ENCODE measurements at places on chromosomes 16 and 17.

GRCh38 chr17:58403311-58403710 lies 14.0 kb downstream of the RNF43 start:
- no peak for DNase-seq

DNA sequence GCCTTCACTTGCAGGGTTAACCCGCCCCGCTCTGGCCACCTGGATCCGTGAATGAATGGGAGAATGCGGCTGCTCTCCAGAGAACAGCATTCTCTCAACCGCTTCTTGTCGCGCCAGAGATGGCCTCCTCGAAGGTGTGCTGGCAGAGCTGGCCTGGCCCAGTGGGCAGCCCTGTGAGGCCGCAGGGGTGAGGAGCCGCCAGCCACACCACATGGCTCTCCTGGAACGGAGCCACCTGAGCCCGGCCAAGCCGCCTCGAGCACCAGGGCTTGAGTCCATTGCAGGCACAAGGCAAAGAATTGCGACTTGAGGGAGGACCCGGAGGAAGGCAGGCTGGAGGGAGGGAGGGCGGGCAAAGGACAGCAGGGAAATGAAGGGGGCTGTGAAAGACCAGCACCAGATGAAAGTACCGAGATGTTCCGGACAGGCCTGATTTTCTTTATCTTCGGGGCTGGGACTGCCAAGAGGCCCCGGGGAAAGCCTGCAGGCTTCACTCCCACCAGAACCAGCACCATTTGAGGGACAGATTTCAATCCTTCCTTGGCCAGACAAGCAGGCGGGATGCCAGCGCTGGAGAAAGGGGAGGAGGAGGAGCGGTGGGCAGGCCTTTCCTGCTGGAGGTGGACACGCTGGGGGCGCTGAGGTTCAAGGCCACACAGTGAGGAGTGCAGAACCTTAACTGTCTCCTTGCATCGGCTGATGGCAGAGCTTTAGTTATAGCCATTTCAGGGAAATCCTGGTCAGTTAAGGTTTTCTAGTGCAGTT lies 69.4 kb downstream of the MRC2 start:
- no peak for DNase-seq

- DNase-seq = no peak
These were observed 19.5 kb upstream of the CA10 start for GRCh38 chr17:52178012-52178411.

- no peak for DNase-seq
These were observed 4.2 kb upstream of the MAP3K14 start for GRCh38 chr17:45320931-45321461.

DNA sequence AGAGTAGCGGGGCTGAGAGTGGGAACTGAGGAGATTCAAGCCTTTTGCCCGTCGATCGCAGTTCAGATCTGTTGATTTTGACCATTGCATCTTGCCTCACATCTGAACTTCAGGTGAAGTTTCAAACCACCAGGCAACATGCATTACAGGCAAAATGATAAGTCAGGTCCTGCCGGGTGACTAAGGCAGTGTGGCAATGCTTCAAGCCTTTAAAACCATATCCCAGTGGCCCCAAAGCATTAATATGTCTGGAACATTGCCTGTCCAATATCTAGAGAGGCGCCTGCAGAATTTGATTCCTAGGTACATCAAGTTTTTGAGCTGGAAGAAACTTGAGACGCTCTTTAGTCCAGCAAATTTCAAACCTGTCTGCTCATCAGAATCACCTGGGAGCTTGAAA lies 502.8 kb downstream of the MAF start:
- DNase-seq = no peak
